ENCODE measurements at places on chromosomes 2 and 18.

DNA sequence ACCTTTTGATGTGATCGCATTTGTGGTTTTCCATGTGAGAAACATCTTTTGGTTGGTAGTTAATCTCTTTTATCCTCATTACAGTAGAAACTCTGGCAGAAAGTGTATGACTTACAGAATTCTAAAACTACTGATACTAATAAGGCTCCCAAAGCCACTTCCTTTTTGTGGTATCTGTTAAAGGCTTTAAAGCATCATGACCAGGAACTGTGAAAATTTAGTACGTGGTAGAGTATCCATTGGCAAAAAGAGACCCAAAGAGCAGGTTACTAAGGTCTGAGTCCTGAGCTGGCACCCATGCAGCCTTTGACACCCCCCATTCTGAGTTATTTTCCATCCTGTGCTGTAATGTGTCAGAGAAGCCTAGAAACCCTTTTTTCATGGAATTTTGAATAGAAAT is 94.5 kb downstream of the DPP4 start:
- DNase-seq, result no peak

- DNase-seq, result no peak
Observed at GRCh38 chr2:142591420-142591819, 286.0 kb upstream of the KYNU start.

DNA sequence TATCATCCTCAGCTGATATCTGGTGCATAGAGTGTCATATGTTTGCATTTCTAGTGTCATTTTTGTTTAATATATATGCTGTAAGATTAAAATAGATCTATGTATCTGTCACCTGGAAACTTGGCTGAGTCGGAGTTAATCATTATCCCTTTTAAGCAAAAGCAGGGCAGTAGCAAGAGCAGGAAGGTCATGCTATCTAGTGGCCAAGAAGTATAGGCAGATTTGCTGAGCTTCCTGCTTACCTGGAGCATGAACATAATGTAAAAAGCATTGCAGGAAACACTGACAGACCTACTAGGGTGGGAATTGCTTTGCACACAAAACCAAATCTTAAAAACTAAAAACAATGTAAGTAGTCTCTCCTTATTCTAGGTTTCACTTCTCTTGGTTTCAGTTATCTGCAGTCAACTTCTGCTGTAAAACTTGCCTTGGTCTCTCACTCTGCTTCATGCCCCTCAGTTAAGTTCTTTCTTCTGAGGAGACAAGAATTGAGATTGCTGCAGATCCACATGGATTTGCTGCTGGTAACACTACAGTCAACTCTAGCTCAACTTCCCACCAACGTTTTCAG is 295.3 kb downstream of the CDH7 start:
- no peak for DNase-seq

- no peak for DNase-seq
Observed at GRCh38 chr2:239025951-239026461, 178.1 kb downstream of the TWIST2 start.

DNA sequence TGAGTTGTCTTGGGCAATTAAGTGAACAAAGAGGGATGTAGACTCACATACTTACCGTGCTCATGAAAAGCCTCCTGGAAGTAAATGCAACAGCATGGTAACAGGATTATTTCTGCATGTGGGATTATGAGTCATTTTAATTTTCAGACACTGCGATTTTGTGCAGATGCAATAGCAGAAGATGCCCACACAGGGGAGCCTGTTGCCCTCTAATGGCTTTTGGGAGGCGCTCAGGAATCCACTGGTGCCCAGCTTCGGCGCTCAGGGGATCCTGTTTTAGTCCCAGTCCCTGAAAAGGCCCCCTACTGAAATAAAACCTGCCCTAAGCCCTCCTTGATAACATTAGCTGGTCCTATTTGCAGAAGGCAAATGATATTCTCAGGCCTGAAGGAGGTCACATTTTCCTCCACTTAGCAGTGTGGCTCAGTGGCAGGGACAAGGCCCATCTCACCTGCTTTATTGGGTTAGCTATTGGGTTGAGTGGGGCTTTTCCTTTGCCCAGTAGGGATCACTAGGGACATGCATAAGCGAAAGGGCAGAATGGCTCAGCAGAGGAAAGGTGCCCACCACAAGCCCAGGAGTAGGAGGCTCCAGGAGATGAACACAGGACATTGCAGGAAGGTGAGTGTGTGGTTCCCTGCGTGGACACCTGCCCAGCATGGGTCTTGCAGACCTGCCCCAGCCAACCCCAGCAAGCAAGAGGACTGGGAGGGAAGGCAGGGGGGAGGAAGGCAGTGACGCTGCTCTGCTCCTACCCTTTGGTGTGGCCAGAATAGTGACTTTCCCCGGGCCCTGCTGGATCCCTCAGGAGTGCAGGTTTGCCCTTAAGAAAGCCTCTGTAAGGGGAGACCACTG is 26.5 kb upstream of the KCNS3 start:
- DNase-seq, result no peak

GRCh38 chr2:178409261-178409660 is 41.7 kb downstream of the PRKRA start:
- no peak for DNase-seq

GRCh38 chr18:33641141-33641540 is 63.1 kb downstream of the ASXL3 start:
- no peak for DNase-seq

GRCh38 chr2:68594674-68595492 is 48.5 kb upstream of the PROKR1 start:
- DNase-seq, result peak; percentile 50

DNA sequence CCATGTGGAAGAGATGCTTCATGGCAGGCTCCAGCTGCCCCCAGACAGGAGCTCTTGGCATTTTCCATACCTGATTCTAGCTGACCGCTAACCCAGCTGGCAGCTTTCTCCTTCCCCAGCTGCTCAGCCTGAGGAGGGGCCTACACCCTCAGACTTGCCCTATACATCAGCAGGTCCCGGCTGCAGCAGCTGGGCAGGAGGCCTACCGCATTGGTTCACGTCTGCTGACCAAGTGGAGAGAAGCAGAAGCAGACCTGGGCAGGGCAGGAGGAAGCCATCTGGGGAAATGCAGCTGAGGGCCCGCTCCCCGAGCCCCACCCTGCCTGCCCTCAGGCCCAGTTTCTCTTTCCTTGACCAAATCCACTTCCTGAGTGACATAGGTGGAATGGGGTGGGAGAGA is 50.7 kb downstream of the LBH start:
- no peak for DNase-seq

- DNase-seq, result no peak
Observed at GRCh38 chr2:238882082-238882755, 34.3 kb downstream of the TWIST2 start.

DNA sequence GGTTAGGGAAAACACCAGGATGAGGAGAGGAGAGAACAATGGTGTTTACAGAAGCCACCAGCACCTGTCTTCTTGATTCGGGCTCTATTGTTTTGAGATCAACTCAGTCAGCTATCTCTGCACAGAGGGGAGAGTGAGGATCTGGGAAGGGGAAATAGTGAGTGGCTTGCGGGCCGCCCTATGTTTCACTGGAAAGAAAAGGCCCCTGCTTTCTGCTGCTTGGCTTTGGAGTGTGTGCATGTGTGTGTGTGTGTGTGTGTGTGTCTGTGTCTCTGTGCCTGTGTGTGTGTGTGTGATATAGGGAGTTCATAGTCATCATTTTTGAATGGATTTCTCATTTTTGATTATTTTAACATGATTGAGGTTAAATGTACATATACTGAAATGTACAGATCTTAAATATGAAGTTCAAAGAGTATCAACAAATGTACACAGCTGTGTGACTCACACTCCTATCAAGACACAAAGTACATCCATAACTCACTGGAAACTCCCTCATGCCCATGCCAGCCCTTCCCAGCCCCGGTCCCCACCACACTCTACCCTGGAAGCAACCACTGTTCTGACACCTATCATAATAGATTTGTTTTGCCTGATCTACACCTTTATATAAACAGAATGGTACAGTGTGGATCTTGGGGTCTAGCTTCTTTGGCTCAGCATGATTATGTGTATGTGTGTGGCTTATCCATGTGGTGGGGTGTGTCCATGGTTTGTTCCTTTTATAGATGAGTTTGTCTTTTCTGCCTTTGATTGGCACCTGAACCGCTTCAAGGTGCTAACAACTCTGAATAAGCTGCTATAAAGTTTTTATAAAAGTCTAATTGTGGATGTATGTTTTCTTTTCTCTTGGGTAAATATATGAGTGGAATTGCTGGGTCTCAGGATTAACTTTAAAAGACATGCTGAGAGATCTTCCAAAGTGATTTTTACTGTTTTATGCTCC is 258.3 kb downstream of the SETBP1 start:
- no peak for DNase-seq

GRCh38 chr2:178331474-178332432 is 119.2 kb downstream of the PRKRA start:
- DNase-seq, result no peak

- DNase-seq, result no peak
Observed at GRCh38 chr2:111057045-111057444, 63.7 kb upstream of the BCL2L11 start.
